ENCODE measurements at places on chromosomes 3 and 15. TPM values are rescaled to one million over a fixed set of nuclear protein-coding genes. Genes with fewer than 3 reads are reported as not detected.

GRCh38 chr3:30908456-30909037 is 14.1 kb upstream of the GADL1 start:
- DNase-seq, result no peak

GRCh38 chr15:83871808-83872559 is 218.1 kb downstream of the ADAMTSL3 start:
- no peak for DNase-seq

DNA sequence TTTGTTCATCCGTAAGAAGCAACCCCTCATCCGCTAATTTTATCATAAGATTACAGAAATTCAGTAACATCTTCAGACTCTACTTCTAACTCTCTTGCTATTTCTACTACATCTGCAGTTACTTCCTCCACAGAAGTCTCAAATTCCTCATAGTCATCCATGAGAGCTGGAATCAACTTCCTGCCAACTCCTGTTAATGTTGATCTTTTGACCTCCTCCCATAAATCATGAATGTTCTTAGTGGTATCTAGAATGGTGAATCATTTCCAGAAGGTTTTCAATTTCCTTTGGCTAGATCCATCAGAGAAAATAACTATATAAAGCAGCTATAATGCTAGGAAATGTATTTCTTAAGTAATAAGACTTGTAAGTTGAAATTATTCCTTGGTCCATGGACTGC is 115.1 kb downstream of the TAFA4 start:
- no peak for DNase-seq

DNA sequence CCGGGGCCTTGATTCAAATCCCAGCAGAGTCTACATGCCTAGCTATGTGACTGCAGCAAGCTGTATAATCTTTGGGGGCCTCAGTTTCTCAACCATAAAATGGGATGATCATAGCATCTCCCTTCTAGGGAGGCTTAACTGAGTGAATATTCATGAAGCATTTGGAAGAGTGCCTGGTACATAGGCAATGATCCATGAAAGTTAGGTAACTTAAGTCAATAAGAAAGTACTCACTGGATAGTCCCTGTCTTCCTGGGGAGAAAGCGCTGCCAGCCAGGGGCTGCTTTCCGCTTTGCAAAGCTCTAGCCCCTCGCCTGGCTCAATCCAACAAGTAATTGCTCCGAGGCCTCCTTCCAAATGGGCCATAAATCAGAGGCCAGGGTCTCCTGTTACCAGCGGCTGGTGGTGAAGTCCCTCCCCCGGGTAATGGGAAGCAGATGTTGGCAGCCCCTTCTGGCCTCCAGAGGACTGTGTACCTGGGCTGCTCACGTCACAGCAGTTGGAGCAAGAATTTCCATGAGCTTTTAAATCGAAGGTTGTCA is 521.9 kb upstream of the PROK2 start:
- DNase-seq, result no peak

DNA sequence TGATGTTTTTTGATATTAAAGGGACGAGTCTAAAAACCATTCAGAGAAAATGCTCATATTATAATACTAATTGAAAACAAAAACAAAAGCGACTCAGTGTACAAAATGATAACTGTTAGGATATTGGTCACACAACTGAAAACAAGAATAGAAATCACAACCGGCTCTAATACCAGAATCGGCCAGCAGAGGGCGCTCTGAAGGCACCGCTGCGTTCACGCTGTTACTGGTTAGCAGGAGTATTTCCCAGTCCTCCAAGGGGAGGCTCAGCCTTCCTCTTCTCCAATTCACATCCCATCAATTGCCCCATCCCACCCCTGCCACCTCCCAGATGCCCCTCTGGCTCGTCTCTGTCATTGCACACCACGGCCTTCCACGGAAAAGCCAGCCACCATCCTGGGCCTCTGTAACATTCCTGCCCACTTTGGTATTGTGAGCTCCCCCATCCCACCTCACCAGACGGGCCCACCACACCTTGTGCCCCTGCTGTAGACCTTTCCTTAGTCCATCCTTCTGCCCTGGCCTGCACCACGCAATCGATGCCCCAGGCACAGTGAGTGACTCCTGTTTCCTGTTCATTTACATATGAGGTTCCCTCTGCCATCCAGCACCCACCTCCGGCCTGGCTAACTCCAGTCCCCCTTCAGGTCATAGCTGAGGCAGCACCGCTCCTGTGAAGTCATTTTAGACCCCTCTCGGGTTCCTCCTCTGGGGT is 8.5 kb downstream of the FAM107A start:
- peak; percentile 32 for DNase-seq

CRELD1 gene
- polyA plus RNA-seq, result 29.5 TPM

DNA sequence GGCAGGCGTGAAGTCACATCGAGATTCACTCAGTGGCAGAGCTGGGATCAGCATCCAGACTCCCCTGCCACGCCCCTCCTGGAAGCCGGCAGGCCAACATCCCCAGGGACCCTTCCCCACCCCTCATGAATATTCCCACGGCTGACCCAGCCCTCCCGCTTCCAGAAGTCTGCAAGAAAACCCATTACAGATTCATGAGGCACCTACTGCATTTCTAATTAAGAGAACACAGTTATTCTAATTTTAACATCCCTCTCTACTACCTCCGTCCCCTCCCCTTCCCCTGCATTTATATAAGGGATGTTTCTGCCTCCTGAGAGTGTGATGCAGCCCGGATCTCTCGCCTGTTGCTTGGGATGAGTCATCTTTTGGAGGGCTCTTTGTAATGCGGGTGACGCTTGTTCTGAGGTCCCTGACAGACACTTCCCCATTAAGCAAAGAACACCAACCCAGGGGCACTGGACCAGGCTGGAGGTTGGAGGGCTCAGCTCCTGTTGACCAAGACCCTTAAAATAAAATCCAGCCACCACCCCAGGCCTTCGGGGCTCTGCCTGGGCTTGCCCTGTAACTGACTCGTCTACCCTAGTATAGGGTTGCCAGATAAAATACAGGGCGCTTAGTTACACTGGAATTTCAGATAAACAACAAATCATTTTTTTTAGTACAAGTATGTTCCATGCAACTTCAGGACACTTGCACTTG is 118.7 kb downstream of the NUP210 start:
- peak; percentile 30 for DNase-seq

GRCh38 chr15:48719668-48720067 is 74.2 kb upstream of the FBN1 start:
- no peak for DNase-seq

- DNase-seq, result no peak
Observed at GRCh38 chr15:85804481-85805170, 9.9 kb upstream of the KLHL25 start.

- DNase-seq, result no peak
Observed at GRCh38 chr3:86519819-86520218, 471.1 kb downstream of the VGLL3 start.

ZNF501 gene
- polyA plus RNA-seq, result 3.9 TPM

GRCh38 chr15:90829942-90830440 is 38.4 kb upstream of the FURIN start:
- no peak for DNase-seq

- DNase-seq, result no peak
Observed at GRCh38 chr3:98151241-98151640, 4.0 kb downstream of the OR5H14 start.

PLA2G4E gene
- polyA plus RNA-seq, result not detected

GRCh38 chr3:182787302-182788036 is 5.8 kb upstream of the ATP11B start:
- no peak for DNase-seq

GCNT3 gene
- not detected for polyA plus RNA-seq

GRCh38 chr3:119695480-119695879 is 7.3 kb upstream of the CFAP91 start:
- no peak for DNase-seq

DLEC1 gene
- polyA plus RNA-seq, result 0.06 TPM

- no peak for DNase-seq
Observed at GRCh38 chr15:90379263-90379662, 8.8 kb upstream of the IQGAP1 start.

APOD gene
- polyA plus RNA-seq, result 0.41 TPM

GRCh38 chr3:71517271-71517791 is 66.2 kb downstream of the FOXP1 start:
- DNase-seq, result no peak

- peak; percentile 24 for DNase-seq
Observed at GRCh38 chr15:34942363-34942762, 27.2 kb downstream of the AQR start.

ITIH4 gene
- 0.63 TPM for polyA plus RNA-seq

DNA sequence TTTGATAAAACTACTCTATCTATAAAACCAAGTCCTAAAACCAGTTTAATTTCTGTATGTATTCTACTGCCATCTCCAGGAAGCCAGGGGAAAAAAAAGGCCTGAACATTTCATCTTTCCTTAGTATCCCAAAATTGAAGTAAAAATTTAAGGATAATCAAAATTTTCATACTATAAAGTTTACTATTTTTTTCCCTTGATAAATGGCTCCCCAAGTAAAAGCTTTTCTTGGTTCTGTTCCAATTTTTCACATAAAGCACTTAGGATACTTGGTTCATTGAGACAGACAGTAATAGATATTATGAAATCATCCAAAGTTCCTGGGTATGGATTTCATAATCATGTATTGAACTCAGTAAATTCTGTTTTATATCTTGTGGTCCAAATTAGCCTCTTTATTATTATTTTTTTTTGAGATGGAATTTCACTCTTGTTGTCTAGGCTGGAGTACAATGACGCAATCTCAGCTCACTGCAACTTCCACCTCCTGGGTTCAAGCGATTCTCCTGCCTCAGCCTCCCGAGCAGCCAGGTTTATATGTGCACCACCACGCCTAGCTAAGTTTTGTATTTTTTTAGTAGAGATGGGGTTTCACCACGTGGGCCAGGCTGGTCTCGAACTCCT is 34.5 kb downstream of the ICE2 start:
- DNase-seq, result no peak

GNB5 gene
- polyA plus RNA-seq, result 43.7 TPM

DNA sequence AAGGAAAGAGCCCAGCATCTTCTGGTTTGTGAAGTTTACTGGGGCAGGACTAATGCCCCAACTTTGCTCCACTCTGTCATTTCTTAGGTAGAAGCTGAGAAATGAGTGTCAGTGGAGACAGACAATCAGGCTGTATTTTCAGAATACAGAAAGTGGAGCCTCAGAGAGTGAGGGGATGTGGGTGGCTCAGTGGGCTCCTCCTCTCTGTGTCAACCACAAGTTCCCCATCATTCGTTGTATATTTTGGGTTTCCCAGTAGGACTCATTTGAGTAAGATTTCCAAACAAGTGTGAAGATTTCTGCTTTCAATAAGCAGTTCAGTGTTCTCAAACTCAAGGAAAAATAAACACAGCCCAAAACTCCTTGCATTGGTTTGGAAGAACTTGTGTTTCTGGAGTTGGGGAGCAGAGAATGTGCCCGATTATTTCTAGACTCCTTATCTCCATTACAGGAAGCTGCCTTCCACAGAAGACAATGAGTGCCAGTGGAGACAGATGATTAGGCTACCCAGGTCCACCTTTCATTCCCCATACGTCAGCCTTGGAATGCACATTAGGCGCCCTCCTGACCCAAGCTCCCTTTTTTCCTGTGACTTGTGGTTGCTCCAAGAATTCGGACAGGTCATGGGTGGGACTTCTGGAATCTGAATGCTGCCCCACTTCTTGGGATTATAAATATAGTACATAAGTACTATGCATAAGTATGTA is 792.1 kb upstream of the LMCD1 start:
- no peak for DNase-seq

GRCh38 chr3:46998121-46998851 is 18.8 kb downstream of the NBEAL2 start:
- DNase-seq, result no peak

SLC28A2 gene
- not detected for polyA plus RNA-seq

DNA sequence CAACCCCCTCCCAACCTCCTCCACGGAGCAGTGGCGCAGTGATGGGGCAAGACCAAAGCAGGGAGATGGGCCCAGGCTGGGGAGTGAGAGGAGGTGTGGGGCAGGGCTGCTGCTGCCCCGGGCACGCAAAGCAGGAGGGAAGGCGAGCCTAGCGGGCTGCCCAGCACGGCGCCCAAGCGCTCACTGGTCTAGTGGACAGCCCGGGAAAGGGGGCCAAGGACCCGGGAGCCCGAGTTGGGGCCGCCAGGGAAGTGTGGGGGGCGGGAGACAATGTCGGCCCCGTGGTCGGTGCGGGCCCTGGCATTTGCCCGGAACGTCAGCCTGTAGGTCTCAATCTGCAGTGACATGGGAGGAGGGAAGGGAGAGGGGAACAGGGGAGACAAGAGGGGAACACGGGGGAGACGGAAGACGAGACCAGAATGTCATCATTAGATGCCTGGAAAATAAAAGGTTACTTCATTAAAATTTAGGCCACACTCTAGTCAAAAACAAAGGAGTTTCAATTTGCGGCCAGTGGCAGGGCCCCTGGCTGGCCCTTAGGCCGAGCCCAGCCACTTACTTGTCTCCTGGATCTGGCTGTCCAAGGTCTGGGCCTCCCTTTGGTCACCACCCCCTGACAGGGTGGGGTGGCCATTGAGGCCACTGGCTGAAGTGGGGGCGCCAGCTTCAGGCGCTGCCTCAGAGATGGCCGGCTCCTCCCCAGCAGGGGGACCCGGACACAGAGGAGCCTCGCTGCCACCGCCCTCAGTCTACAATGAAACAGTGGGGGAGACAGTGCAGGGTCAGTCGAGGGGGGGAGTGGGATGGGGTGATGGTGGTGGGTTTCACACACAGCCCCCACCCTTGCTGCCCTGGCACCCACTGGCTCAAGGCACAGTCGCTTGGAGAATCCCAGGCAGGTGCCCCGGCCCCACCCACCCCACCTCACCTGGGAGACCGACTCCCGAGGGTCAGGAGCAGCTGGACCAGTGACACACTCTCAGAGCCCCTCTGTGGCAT is 50.0 kb downstream of the DHX30 start:
- DNase-seq, result no peak

DNA sequence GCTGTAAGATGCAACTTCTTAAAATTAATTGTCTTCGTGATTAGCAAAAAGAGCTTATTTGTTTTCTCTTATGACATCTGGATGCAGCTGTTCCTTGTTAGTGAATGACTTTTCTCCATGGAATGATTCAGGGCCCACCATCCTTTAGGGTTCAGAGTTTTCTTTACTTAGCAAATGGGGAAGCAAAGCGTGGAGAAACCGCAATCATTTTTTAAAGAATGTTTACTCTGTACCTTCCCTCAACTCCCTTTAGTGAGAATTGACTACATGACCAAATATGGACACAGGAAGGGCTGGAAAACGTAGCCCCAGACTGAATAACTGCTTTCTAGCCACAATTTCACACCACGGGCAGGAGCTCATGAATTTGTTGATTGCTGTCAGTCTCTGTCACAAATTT is 130.1 kb downstream of the EDEM1 start:
- no peak for DNase-seq

Data from AG04450 (cell line).